Heart left ventricle (tissue), 16 donors: ENCODE measurements at places on chromosomes 5 and 9. TPM values are rescaled to one million over a fixed set of nuclear protein-coding genes. Genes with fewer than 3 reads are reported as not detected.

SLCO6A1 gene
- not detected for total RNA-seq

MARVELD2 gene
- total RNA-seq: 2.4 TPM

LRRC19 gene
- total RNA-seq: not detected

DNA sequence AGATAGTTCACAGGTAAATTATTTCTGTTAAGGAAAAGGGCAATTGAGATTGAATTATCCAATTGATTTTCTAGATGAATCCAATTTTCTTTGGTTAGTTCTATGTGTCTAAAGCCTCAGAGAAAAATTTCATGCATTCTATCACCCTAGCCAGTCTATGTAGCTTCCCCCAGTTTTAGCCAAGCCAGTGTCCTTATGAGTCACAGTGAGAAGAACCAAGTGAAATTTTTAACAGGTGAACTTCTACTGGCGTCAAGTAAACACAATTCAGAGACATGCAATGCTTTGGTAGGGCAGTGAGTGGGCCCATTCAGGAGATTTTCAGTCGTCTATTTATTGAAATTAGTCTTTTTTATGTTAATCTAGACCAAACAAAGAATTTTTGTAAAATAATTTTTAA is 1077.4 kb upstream of the ARRDC3 start:
- H3K27ac ChIP-seq: no peak overlapping the region
- H3K36me3 ChIP-seq: no peaks in the 10 kb centered on the region
- H3K4me1 ChIP-seq: no peaks in the 10 kb centered on the region
- no peak for DNase-seq
- no peaks in the 10 kb centered on the region for H3K27me3 ChIP-seq

GRCh38 chr5:158170534-158170933 is 311.6 kb upstream of the CLINT1 start:
- H3K36me3 ChIP-seq: no peaks in the 10 kb centered on the region
- no peak overlapping the region for H3K27ac ChIP-seq
- no peaks in the 10 kb centered on the region for H3K4me1 ChIP-seq
- H3K4me3 ChIP-seq: no peak overlapping the region

DNA sequence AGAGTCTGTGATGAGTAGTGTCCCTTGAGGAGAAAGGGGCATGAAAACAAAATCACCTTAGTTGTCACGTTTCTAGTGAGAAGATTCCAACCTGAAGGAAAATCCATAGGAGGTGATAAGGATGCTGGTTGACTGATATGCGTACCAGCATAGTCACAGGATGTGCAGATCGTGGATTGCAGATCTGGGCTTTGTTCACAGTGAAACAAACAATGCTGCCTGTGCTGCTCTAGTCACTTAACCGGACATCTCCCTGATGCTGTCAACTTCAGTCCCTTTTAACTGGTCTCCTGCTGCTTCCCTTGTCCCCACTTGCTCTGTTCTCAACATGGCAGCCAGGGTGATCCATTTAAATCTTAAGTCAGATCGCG is 89.7 kb downstream of the IQGAP2 start:
- no peaks in the 10 kb centered on the region for H3K27me3 ChIP-seq
- H3K36me3 ChIP-seq: no peaks in the 10 kb centered on the region
- H3K4me1 ChIP-seq: no peaks in the 10 kb centered on the region
- H3K27ac ChIP-seq: no peak overlapping the region

DNA sequence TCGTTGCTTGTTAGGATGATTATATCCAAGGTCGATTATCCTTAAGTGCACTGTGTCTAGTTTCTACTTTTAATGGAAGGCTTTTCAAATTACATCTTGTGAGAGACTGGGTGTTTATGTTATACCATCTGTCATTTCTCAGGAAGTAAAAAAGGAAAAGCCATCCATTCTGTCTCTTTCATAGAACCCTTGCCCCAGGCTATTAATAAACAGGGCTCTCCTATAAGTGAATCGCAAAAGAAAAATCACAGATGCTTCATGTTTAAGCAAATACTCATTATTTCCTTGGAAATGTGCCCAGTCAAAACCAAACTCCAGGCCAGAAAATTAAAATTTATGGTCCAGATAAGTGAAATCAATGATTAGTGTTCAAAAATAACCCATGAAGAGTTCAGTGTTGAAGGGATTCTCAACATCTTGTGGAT is 58.1 kb downstream of the STARD4 start:
- no peak overlapping the region for H3K4me3 ChIP-seq
- H3K27ac ChIP-seq: no peak overlapping the region
- DNase-seq: no peak
- H3K36me3 ChIP-seq: no peaks in the 10 kb centered on the region
- H3K27me3 ChIP-seq: no peaks in the 10 kb centered on the region

ZNF608 gene
- total RNA-seq: 20.1 TPM

DNA sequence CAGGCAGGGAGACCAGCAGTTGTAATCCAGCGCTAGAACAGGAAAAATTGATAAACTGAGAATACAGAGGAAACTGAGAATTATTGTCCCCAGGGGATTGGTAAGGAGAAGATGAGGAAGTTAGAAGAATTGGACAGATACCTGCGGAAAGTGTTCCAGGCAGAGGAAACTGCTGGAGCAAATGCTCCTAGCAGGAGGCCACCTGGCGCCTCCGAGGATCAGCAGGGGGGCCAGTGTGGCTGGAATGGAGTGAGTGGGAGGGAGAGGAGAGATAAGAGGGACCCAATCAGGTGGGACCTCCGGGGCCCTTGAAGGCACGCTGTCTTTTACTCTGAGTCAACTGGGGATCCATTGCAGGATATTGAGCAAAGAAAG is 695 bp upstream of the ANXA6 start:
- peak overlapping the region; percentile 94 for H3K27ac ChIP-seq
- H3K27me3 ChIP-seq: no peaks in the 10 kb centered on the region
- H3K4me1 ChIP-seq: peaks cover 23% of the 10 kb centered on the region
- H3K4me3 ChIP-seq: peak overlapping the region; percentile 97
- DNase-seq: no peak
- peaks cover 4% of the 10 kb centered on the region for H3K36me3 ChIP-seq

PCA3 gene
- total RNA-seq: not detected

GRCh38 chr5:113250341-113250953 is 184.3 kb downstream of the TSSK1B start:
- H3K4me1 ChIP-seq: peaks cover 21% of the 10 kb centered on the region
- no peak for DNase-seq
- no peak overlapping the region for H3K4me3 ChIP-seq

ANKRD18B gene
- total RNA-seq: 0.35 TPM

SPINK7 gene
- not detected for total RNA-seq

KIF12 gene
- not detected for total RNA-seq

DNA sequence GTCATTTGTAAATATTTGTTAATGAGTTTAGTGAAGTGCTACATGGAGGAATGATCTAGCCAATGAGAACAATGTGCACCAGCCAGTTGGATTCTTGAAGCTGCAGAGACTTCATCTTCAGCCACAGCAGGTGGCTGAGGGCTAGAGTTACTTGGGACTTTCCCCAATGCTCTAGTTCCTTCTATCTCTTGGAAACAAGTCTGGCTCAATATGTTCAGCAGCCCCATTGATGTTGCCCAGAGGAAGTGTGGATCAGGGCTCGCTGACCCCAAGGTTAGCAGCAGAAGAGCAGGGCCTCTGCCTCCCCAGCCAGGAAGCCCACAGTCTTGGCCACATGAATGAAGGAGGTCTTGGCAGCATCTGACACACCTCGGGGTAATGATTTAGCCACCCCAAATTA is 117.5 kb downstream of the SLC1A3 start:
- no peaks in the 10 kb centered on the region for H3K36me3 ChIP-seq
- no peaks in the 10 kb centered on the region for H3K27me3 ChIP-seq
- H3K4me1 ChIP-seq: no peaks in the 10 kb centered on the region
- no peak for DNase-seq
- H3K27ac ChIP-seq: no peak overlapping the region
- H3K4me3 ChIP-seq: no peak overlapping the region

KLF4 gene
- 62.4 TPM for total RNA-seq

GRCh38 chr9:2320114-2320513 is 301.5 kb upstream of the VLDLR start:
- H3K27ac ChIP-seq: no peak overlapping the region
- H3K4me3 ChIP-seq: no peak overlapping the region
- DNase-seq: no peak
- H3K27me3 ChIP-seq: no peaks in the 10 kb centered on the region

TNFSF8 gene
- total RNA-seq: 2.7 TPM

DNA sequence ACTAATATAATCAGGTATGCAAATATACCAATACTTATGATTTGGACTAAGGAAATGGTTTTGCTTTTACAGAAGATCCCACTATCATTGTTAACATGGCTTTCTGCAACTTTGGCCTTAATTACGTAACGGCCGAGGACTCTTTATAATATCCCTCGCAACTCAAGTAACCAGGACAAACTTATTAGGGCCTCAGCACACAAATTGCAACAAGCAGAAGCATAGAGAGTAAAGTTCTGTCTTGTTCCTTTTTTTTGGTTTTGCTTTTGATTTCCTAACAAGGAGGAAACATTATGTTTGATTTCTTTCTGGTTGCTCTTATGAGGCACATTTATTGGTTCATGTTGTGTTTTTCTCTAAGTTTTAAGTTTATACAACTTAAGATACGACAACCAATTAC is 60.4 kb downstream of the RORB start:
- H3K4me3 ChIP-seq: no peak overlapping the region
- no peaks in the 10 kb centered on the region for H3K36me3 ChIP-seq
- no peak overlapping the region for H3K27ac ChIP-seq
- no peak for DNase-seq

SLC6A3 gene
- total RNA-seq: not detected

FCN1 gene
- total RNA-seq: 7.1 TPM

PCDHB7 gene
- total RNA-seq: 1.3 TPM

- no peaks in the 10 kb centered on the region for H3K36me3 ChIP-seq
- H3K27me3 ChIP-seq: no peaks in the 10 kb centered on the region
- DNase-seq: no peak
- H3K4me1 ChIP-seq: no peaks in the 10 kb centered on the region
These were observed 49.0 kb upstream of the CKMT2 start for GRCh38 chr5:81183811-81184748.

BNC2 gene
- total RNA-seq: 4.0 TPM

QRFP gene
- total RNA-seq: not detected

IFNE gene
- total RNA-seq: not detected

PCDHB12 gene
- 1.3 TPM for total RNA-seq

SLC45A2 gene
- not detected for total RNA-seq

GRCh38 chr9:95504053-95504963 is 12.5 kb downstream of the PTCH1 start:
- peaks cover 34% of the 10 kb centered on the region for H3K27me3 ChIP-seq
- no peaks in the 10 kb centered on the region for H3K36me3 ChIP-seq
- DNase-seq: peak; percentile 28
- H3K4me1 ChIP-seq: peaks cover 22% of the 10 kb centered on the region
- H3K4me3 ChIP-seq: peak overlapping the region; percentile 72

GRCh38 chr9:91732187-91733005 is 217.6 kb downstream of the ROR2 start:
- no peak overlapping the region for H3K27ac ChIP-seq
- H3K4me1 ChIP-seq: peaks cover 11% of the 10 kb centered on the region
- DNase-seq: no peak
- no peak overlapping the region for H3K4me3 ChIP-seq
- no peaks in the 10 kb centered on the region for H3K27me3 ChIP-seq
